ENCODE measurements at places on chromosomes 13 and 19.

- no peaks in the 10 kb centered on the region for H3K36me3 ChIP-seq
- no peak overlapping the region for H3K27ac ChIP-seq
- H3K4me3 ChIP-seq, result no peak overlapping the region
- H3K4me1 ChIP-seq, result peaks cover 28% of the 10 kb centered on the region
Measured at GRCh38 chr13:94703721-94704314, 8.5 kb downstream of the SOX21 start.

- peaks cover 6% of the 10 kb centered on the region for H3K4me1 ChIP-seq
- DNase-seq, result no peak
- peaks cover 67% of the 10 kb centered on the region for H3K27me3 ChIP-seq
- H3K36me3 ChIP-seq, result no peaks in the 10 kb centered on the region
- H3K4me3 ChIP-seq, result no peak overlapping the region
- H3K27ac ChIP-seq, result no peak overlapping the region
Measured at GRCh38 chr19:6712692-6713670, 7.5 kb downstream of the C3 start.

GRCh38 chr13:60066226-60066625, 97.5 kb downstream of the DIAPH3 start:
- no peak overlapping the region for H3K4me3 ChIP-seq
- H3K36me3 ChIP-seq, result peaks cover 48% of the 10 kb centered on the region
- DNase-seq, result no peak
- no peaks in the 10 kb centered on the region for H3K27me3 ChIP-seq

- no peak overlapping the region for H3K27ac ChIP-seq
- H3K4me1 ChIP-seq, result peaks cover 17% of the 10 kb centered on the region
- peaks cover 9% of the 10 kb centered on the region for H3K27me3 ChIP-seq
Measured at GRCh38 chr13:94825507-94825906, 113.2 kb upstream of the SOX21 start.

DNA sequence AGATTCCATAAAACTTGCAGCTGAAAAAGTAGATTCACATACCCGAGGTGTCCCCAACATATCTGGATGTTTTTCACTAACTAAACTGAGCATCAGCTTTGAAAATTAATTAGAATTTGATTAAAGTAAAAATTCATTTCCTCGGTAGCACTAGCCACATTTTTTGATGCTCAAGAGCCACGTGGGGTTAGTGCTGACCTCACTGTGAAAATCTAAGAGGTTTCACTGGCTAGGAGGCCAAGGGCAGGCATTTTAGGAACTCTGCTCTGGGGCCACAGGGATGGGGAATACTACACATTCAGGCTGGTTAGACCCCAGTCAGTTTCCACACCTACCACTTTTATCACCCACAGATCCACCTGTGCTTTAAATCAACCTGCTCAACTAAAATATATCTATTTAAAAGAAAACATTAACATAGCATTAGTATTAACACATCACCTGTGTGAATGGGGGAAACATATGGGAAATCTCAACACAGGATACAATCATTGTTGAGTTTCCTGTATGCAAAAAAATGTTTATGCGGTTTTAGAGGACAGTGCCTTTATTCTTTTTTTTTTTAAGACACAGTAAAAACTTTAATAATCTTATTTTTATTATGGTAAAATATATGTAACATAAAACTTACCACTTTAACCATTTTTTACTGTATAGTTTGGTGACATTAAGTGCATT, 45.5 kb downstream of the BRD4 start:
- peaks cover 89% of the 10 kb centered on the region for H3K4me1 ChIP-seq
- no peak overlapping the region for H3K4me3 ChIP-seq
- no peaks in the 10 kb centered on the region for H3K36me3 ChIP-seq
- no peak overlapping the region for H3K27ac ChIP-seq

DNA sequence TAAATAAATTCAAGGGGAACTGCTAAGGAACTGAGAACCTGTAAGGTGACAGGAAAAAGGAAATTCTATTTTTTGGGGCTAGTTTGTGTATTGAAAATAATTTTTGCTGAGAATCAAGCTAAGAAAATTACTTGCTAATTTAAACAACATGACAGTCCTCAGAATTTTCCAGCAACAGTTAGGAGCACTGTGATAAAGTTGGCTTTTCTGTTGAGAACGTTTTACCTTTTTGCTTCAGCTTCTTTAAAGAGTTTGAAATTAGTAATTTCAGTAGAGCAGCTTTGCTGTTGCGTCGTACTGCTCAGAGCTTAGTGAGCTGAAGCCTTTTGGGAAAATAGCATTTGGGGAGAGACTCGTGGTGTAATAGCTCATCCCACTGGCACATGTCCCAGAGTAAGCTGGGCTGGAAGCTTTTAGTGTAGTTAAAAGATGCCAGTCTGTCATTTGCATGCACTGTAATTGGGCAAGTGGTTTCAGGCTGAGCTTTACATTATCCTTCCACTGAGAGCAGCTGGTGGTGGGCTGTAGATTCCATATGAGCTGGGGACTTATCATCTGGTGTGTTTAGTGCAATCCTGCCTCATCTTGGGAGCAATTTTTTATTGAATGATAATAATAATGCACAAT, 69.8 kb downstream of the LRCH1 start:
- H3K36me3 ChIP-seq, result peaks cover 11% of the 10 kb centered on the region
- no peak overlapping the region for H3K4me3 ChIP-seq
- no peak overlapping the region for H3K27ac ChIP-seq
- H3K4me1 ChIP-seq, result peaks cover 48% of the 10 kb centered on the region

GRCh38 chr13:93450761-93451160, 224.2 kb downstream of the GPC6 start:
- H3K4me3 ChIP-seq, result no peak overlapping the region
- peaks cover 9% of the 10 kb centered on the region for H3K36me3 ChIP-seq
- H3K4me1 ChIP-seq, result peaks cover 15% of the 10 kb centered on the region
- no peak for DNase-seq
- no peak overlapping the region for H3K27ac ChIP-seq

- peaks cover 57% of the 10 kb centered on the region for H3K4me1 ChIP-seq
- H3K27me3 ChIP-seq, result no peaks in the 10 kb centered on the region
- peaks cover 16% of the 10 kb centered on the region for H3K36me3 ChIP-seq
- no peak overlapping the region for H3K4me3 ChIP-seq
Measured at GRCh38 chr19:38701455-38702063, 42.7 kb downstream of the CAPN12 start.

DNA sequence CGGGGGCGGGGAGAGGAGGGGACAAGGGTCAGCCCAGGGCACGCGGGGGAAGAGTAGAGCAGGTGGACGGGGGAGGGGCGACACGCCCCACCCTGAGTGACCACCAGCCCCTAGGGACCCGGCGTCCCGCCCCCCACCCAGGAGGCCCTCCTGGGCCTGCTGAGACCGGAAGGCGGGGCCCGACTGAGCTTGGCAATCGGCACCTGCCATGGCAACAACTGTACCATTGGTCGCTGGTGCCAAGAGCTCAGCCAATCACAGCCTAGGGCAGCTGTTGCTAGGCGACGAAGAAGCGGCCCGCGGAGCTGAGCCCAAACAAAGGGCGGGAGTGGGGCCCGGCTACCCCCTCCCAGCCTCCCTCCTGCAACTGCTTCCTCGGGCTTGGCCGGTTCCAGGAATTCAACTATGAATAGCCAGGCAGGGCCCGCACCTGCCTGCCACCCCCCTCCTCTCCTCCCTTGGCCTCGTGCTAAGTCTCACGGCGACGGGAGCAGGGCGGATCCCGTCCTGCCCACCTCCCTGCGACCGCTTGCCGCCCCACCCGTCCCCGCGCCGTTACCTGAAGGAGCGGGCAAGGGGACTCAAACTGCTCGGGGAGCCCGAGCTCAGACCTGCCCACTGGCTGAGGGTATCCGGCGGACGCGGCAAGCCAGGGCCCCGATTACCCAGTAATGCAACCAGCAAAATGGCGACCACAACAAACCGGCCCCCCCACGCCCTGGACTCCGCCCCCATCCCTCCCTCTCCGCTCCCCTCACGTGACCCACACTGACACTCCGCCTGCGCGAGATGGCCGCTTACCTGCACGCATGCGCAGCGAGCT, at the start of gene DYRK1B:
Gene DYRK1B (minus strand): TSS at position 699 of the 823 bp plus-strand sequence. CDS start 2,295 bp downstream, outside the sequence.
- H3K4me1 ChIP-seq, result peaks cover 38% of the 10 kb centered on the region
- H3K27ac ChIP-seq, result peak within 1 kb of the TSS; percentile 97
- H3K27me3 ChIP-seq, result no peaks in the 10 kb centered on the region
- H3K4me3 ChIP-seq, result peak within 1 kb of the TSS; percentile 92
- peak; percentile 97 for DNase-seq
- H3K36me3 ChIP-seq, result peaks cover 68% of the 10 kb centered on the region

- no peak overlapping the region for H3K4me3 ChIP-seq
- no peak overlapping the region for H3K27ac ChIP-seq
- H3K36me3 ChIP-seq, result peaks cover 44% of the 10 kb centered on the region
- DNase-seq, result no peak
Measured at GRCh38 chr19:6187374-6187773, 51.9 kb downstream of the ACSBG2 start.

DNA sequence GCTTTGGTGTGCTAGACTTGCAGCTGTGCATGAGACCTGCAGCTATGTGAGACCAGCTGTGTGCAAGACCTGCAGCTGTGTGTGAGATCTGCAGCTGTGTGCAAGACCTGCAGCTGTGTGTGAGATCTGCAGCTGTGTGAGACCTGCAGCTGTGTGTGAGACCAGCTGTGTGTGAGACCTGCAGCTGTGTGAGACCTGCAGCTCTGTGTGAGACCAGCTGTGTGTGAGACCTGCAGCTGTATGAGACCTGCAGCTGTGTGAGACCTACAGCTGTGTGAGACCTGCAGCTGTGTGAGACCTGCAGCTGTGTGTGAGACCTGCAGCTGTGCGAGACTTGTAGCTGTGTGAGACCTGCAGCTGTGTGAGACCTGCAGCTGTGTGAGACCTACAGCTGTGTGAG, 6.7 kb upstream of the DCUN1D2 start:
- H3K4me1 ChIP-seq, result peaks cover 45% of the 10 kb centered on the region
- no peaks in the 10 kb centered on the region for H3K27me3 ChIP-seq
- no peak for DNase-seq
- peaks cover 43% of the 10 kb centered on the region for H3K36me3 ChIP-seq
- no peak overlapping the region for H3K4me3 ChIP-seq

DNA sequence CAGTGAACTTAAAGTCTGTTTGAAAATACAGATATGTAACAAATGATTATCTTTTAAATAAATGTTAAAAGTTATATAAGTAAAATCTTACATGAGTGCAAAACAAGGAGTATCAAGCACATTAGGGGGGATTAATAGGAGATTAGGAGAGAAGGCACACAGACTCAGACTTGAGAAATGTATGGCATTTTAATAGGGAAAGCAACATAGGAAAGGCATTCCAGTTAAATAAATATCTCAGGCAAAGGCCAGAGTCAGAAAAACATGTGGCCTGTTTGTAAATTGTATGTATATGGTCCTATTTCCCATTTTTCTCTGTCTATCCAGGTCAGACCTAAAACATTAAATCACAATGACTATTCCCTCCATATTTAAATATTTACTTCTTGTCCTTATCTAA, 462.7 kb downstream of the GPC6 start:
- no peak overlapping the region for H3K27ac ChIP-seq
- no peaks in the 10 kb centered on the region for H3K36me3 ChIP-seq
- no peak for DNase-seq
- H3K27me3 ChIP-seq, result peaks cover 4% of the 10 kb centered on the region
- H3K4me1 ChIP-seq, result no peaks in the 10 kb centered on the region

DNA sequence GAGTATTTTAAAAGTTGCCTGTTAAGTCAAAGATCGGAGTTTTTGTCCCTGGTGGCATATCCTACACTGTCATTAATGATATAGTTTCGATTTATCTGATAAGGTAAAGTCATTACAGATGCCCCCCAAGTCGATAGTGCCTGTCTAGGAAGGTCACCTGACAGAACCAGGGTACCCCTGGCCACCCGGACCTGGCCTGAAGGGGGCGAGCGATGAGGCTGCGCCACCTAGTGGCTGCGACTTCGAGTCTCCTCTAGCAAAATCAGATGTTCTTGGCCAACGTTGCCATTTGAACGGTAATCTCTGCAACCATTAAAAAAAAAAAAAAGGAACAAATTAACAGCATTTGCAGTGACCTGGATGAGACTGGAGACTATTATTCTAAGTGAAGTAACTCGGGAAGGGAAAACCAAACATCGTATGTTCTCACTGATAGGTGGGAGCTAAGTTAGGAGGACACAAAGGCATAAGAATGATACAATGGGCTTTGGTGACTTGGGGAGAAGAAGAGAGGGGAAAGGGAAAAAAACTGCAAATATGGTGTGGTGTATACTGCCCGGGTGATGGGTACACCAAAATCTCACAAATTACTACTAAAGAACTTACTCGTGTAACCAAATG, 565.1 kb downstream of the LIG4 start:
- no peaks in the 10 kb centered on the region for H3K36me3 ChIP-seq
- H3K4me3 ChIP-seq, result peak overlapping the region; percentile 36
- no peaks in the 10 kb centered on the region for H3K27me3 ChIP-seq
- H3K4me1 ChIP-seq, result peaks cover 7% of the 10 kb centered on the region
- DNase-seq, result peak; percentile 76
- H3K27ac ChIP-seq, result no peak overlapping the region

DNA sequence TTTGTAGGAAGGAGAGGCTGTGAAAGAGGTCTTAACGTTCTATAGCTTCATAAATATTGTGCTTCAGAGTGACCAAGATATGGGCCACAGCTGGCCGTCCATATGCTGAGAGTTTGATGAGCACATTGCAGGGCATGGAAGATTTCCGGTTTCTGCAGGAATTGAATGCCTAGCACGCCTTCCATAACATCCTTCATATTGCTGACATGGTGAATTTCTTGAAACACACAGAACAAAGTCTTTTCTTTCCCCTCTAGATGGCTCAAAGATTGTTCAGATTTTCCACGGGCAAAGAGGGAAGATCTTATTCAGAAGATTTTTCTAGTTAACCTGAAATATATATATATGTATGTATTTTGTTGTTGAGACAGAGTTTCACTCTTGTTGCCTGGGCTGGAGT, 42.4 kb downstream of the ADGRE2 start:
- H3K27ac ChIP-seq, result no peak overlapping the region
- no peak overlapping the region for H3K4me3 ChIP-seq
- H3K36me3 ChIP-seq, result no peaks in the 10 kb centered on the region
- H3K4me1 ChIP-seq, result no peaks in the 10 kb centered on the region

GRCh38 chr13:49814551-49815270, 22.2 kb upstream of the KPNA3 start:
- no peak for DNase-seq
- no peak overlapping the region for H3K4me3 ChIP-seq
- peaks cover 17% of the 10 kb centered on the region for H3K4me1 ChIP-seq
- no peaks in the 10 kb centered on the region for H3K36me3 ChIP-seq
- peaks cover 24% of the 10 kb centered on the region for H3K27me3 ChIP-seq

DNA sequence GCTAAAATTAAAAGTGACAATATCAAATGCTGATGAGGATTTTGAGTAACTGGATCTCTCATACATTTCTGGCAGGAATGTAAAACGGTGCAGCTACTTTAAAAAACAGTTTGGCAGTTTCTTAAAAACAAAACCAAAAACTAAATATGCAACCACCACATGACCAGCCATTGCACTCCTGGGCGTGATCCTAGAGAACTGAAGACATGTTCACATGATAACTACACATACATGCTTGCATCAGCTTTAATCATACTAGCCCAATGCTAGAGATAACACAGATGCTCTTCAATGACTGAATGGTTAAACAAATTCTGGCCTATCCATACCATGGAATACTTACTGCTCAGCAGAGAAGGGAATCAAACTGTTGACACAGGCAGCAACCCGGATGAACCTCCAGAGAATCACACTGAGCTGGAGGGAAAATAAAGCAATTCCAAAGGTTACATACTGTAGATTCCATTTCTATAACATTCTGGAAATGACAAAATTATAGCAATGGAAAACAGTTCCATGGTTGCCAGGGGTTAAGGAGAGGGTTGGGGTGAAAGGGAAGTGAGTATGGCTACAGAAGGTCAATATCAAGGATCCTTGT, 25.5 kb upstream of the NAXD start:
- peaks cover 4% of the 10 kb centered on the region for H3K27me3 ChIP-seq
- H3K4me1 ChIP-seq, result peaks cover 5% of the 10 kb centered on the region
- H3K36me3 ChIP-seq, result no peaks in the 10 kb centered on the region
- peak overlapping the region; percentile 10 for H3K27ac ChIP-seq
- H3K4me3 ChIP-seq, result no peak overlapping the region

- DNase-seq, result no peak
- peaks cover 22% of the 10 kb centered on the region for H3K27me3 ChIP-seq
- H3K4me1 ChIP-seq, result peaks cover 4% of the 10 kb centered on the region
- no peak overlapping the region for H3K27ac ChIP-seq
- H3K4me3 ChIP-seq, result no peak overlapping the region
Measured at GRCh38 chr19:2252055-2252796, 3.1 kb downstream of the AMH start.

All from nephron progenitor cell (in vitro differentiated cells).